ENCODE measurements at places on chromosomes 1 and 21.

DNA sequence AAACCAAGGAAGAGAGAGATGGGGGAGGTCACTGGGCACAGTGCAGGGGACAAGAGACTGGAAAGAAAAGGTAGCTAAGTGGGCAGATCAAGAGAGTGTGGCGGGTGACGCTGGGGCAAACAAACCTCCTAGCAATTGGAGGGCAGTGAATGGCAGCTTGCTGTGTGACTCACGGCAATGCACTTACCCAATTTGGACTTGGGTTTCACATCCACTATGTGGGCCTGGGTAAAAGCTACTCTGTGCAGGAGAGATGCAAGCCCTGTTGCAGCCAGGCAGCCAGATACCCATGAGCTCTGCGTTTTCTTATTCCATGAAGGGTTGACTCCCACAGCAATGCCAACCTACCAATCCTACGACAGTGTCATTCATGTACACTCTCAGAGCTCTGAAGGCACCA is 9.5 kb downstream of the PLXNA2 start:
- DNase-seq: no peak

DNA sequence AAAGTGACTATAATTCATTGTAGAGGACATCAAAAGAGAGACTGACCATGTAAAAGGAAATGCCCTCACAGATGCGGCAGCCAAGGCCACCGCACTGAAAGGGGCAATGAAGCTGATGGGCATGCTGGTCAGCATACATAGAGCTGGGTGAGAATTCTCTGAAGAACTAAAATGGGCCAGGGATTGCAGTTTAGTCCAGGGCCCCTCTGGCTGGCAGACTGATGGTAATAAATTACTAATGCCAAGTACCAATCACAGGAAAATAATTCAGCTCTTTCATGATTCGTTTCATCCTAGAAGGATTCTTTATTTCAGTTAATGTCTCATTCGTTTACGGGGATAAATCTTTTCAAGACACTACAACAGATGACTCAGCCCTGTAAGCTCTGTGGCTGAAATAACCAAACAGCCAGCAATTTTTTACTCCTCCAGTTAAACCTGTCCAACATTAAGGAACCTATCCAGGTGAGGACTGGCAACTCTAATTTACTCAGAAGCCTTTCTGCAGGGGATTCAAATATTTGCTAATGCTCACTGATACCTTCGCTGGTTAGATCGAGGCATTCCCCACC is 56.9 kb upstream of the MAP1LC3C start:
- no peak for DNase-seq

DNA sequence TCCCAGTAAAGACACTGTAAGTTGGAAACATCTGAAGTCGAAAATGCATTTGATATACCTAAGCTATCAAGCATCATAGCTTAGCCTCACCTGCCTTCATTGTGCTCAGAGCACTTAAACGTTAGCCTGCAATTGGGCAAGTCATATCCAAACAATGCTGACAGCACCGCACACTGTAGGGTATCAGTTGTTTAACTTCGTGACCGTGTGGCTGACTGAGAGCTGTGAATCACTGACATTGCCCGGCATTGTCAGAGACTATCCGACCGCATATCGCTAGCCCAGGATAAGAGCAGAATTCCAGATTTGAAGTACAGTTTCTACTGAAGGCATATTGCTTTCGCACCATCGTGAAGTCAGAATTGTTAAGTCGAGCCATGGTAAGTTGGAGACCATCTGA is 41.5 kb downstream of the GALNT2 start:
- no peak for DNase-seq

DNA sequence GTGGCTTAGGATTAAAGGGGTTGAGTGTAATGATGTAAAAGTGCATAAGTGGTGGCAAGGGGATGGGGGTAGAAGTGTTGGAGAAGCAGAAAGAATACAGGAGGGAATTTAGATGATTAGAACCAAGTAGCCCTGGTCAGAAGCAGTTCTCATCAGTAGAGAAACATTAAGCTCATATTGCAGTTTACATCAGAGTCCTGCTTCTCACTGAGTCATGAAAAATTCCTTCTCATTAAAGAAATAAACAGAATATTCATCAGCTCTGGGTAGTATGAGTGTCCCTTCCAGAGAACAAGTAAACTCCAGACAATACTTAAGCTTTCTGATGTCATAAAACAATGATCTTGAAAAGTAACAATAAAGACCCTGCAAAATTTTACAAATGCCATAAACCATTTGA is 36.5 kb downstream of the LRRIQ3 start:
- no peak for DNase-seq

DNA sequence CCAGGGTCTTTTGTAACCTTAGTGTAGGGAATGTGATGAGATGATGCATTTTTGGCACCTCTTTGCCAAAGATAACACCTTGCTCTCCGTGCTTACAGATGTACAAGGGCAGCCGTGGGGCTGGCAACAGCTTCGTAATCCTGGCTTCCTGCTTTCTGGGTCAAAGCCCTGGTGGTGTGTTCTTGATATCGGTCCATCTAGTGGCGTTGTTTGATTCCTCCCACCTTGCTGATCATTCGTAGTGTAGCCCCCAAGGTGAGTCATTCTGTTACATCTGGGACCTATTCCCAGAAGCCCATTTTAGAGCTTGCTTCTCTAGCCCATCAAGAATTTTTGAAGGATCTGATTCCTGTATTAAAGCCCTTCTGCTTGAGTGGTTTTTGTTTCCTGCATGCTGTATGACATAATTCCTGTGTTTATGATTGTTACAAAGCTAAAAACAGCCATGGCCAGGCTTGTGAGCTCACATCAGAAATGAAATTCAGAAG is 7.0 kb upstream of the CCT8 start:
- peak; percentile 37 for DNase-seq

- DNase-seq: no peak
These were observed 33.4 kb downstream of the DOCK7 start for GRCh38 chr1:62654744-62655143.

GRCh38 chr1:29458737-29459619 is 222.7 kb downstream of the PTPRU start:
- no peak for DNase-seq

DNA sequence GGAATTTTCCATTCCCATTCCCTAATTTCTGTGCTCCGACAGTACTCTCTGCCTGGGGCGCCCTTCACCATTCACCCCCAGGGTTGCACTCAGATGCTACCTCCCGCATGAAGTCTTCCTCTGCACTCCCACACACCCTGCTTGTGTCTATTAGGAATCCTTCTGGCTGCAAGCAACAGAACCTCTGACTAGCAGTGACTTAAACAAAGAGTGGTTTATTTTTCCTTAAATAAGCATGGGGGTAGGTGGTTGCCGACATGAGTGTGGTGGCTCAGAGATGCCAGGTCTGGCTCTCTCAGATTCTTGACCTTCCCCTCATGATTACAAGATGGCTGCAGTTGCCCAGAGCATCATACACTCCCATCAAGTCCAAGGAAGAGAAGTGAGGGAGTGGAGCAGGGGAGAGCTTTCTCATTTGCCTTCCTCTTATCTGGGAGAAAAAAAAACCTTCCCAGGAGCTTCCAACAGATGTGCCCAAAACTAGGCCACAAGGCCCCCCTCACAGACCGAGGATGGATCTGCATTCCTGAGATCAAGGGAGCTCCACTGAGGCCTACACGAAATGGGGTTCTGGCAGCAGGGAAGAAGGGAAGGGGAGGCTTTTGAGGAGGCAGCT is 49.6 kb upstream of the LBR start:
- DNase-seq: no peak

DNA sequence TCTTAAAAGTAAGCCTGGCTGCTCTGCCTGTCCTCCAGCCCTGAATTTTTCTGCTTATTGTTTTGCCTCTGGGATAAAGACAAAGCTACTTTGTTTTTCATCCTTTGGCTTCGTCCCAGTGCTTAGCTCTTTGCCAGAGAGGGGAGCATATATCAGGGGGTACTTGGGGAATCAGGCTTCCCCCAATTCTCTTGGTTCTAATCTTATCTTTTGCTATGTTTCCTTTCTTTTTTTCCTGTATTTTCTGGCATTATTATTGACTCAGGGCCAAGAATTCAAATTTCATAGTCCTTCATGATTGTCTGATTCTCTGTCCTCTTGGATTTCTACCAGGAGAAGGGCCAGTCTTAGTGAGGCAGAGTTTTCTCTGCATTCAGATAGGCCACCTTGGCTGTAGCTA is 51.2 kb downstream of the GIPC2 start:
- DNase-seq: no peak

- DNase-seq: peak; percentile 43
These were observed 32.2 kb downstream of the POFUT2 start for GRCh38 chr21:45255381-45256020.

GRCh38 chr1:46394872-46395465 is 852 bp downstream of the FAAH start:
- DNase-seq: no peak

DNA sequence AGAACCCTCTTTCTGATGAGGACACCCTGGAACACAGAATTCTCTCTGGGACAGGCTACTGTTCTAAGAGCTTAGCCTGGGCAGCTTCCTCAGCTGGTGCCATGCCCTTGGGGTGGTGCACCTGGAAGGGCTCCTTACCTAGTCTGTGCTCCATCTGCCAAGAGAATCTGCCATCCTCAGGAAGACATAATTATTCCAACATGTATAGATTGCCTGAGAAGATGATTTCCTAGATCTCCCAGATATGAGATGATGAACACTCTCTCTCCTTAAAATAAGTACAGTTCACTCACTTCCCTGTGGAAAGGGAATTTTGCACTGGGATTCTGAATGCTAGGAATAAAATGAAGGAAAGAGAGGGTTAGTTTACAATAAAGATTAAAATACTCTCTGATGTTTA is 87.6 kb downstream of the NENF start:
- no peak for DNase-seq

GRCh38 chr1:163303561-163303960 is 18.2 kb upstream of the NUF2 start:
- no peak for DNase-seq

- DNase-seq: no peak
These were observed 48.2 kb upstream of the F3 start for GRCh38 chr1:94589728-94590127.

- DNase-seq: no peak
These were observed 769 bp upstream of the ADAMTS4 start for GRCh38 chr1:161199506-161200139.

DNA sequence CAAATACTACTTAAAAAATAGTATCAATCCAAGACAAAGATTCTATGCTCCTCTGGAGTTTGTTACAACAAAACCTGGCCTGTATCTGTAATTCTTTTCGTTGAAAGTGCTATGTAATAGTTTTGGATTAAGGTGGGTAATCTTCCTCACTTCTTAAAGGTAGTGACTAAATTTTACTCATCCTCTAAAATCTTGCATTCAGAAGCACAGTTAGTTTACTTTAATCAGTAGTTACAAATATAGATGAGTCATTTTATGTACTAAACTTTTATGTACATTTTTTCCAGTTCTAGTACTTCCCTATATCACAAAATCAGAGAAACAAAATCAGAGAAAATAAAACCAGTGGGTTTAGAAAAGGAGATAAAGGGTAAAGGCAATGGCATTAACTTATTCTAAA is 51.3 kb downstream of the ZNHIT6 start:
- no peak for DNase-seq

- no peak for DNase-seq
These were observed 2.2 kb upstream of the ATP1A4 start for GRCh38 chr1:160149233-160149632.

Data from CD4-positive, alpha-beta T cell treated with Interleukin-15 for 1 hour (primary cell).